ENCODE measurements at places on chromosomes 3 and 15.

DNA sequence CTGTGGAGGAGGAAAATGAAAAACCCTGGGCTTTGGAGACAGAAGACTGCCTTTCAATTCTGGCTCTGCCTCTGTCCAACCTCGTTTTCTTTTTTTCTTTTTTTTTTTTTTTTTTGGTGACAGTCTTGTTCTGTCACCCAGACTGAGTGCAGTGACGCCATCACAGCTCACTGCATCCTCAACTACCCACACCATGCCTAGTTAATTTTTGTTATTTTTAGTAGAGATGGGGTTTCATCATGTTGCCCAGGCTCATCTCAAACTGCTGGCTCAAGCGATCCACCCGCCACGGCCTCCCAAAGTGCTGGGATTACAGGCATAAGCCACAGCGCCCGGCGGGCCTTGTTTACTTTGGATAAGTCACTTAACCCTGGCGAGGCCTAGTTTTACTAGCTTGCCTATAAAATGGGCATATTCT, 66.3 kb upstream of the SLC25A26 start:
- no peak for DNase-seq

DNA sequence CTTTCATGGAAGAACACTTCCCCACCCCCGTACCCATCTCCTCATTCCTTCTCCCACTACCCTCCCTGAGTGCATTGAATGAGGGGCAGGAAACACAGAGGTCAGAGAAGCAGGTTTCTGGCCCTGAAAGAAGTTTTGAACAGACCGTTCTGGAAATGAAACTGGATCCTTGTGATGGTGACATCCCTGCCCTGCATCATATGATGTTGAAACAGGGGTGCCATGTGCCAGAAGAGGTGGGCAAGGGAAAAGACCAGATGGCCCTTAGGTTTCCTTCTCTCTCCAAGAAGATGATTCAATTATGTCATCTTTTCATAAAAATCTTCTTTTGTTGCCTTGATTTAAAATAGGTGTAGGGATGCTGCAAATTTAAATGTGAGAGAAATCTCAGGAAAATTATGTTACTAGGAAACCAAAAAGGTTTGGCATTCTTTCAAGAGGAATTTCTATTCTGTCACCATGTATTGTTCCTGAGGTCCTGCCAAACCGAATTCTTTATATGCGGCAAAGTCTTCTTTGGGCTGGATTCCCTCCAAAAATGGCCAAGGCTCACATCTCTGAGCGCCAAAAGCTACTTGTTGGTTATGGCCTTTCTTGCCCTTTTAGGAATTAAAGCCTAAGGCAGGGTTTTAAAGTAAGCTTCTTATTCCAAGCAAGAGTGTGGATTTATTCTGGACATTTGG, 19.9 kb upstream of the TNFAIP8L3 start:
- DNase-seq, result no peak

DNA sequence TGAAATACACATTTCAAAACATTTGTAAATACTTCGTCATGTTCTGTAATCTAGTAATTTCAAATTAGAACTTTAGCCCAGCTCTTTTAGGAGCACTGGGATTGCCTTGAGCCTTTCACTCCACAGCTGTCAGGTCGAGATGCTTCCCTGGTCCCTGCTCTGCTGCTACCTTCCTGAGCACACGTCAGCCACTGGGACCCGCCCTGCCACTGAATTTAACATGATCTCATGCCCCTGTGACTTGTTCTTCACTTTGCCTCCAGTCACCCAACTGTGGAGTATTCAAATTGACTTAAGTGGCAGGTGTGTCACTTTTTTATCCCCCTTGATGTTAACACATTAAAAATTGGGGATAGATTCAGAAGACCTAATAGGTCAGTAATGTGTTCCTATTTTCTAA, 3.3 kb downstream of the ARRDC4 start:
- DNase-seq, result no peak

DNA sequence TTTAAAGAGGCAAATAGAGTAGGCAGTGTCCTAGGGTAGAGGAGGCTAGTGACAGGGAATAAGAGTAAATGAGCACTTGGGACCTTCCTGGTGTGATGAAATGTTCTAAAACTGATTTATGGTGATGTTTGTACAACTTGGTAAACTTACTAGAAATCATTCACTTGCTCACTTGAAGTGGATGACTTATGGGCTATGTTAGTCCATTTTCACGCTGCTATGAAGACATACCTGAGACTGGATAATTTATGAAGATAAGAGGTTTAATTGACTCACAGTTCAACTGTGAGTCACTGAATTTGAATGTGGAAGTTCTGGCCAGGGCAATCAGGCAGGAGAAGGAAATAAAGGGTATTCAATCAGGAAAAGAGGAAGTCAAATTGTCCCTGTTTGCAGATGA, 31.7 kb upstream of the DHX36 start:
- DNase-seq, result no peak

GRCh38 chr3:123485551-123485950, 36.7 kb upstream of the ADCY5 start:
- no peak for DNase-seq

DNA sequence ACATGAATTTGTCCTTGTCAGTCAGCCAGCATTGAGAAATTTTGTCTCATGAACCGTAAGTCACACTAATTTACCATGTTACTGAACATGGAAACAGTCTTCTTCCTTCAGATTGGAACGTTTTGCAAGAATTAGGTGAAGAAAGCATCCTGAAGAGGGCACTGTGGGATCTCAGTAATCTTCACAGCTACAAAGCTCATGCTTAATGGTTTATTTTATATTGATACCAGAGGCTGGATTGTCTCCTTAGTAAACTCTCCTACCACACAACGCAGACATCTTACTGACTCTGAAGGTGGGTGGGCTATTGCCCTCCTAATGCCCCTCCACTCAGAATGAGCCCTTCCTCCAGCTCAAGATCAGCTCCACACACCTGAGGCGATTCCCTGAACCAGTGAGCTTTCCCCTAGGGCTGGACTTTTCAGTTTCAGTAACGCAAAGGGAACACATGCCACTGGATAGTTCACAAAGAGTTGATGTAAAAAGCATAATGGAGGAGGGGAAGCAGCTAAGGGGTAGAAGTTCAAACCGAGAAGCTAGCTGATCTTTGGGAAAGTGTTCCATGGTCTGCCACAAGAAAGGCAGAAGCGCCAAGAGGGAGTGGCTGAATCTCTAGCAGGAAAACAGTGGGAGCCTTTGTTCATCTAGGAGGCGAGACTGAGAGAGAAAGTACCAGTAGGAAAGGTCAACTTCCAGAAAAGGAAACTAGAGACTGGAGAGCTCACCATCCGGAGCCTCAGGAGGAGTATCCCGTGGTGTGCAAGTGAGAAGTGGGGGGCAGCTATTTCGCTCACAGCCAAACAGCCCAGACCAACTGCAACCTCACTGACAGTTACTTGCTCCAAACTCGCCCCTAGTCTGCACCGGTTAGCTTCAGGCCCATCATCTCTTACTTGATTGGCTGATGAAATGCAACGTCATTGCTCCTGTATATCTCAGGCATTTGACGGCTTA, at the start of gene SLC9C1:
Gene SLC9C1, minus strand, starts transcription at position 849 of the 954 bp plus-strand sequence. CDS start 7,425 bp downstream, outside the sequence.
- no peak for DNase-seq

DNA sequence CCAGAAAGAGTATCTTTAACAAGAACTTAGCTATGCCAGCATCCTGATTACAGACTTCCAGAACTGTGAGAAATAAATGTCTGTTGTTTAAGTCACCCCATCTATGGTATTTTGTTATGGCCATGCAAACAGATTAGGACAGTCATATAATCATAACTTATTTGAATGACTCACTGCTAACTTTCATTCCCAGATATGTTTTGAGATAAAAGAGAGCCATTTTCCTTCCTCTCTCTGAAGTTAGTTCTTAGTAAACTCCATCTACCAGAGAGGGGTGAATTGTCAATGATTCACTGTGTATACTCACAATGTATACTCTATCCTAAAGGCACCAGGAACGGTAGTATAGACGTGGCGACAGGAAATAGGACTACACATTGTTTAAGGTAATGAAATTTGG, 179.4 kb upstream of the DPH6 start:
- no peak for DNase-seq

DNA sequence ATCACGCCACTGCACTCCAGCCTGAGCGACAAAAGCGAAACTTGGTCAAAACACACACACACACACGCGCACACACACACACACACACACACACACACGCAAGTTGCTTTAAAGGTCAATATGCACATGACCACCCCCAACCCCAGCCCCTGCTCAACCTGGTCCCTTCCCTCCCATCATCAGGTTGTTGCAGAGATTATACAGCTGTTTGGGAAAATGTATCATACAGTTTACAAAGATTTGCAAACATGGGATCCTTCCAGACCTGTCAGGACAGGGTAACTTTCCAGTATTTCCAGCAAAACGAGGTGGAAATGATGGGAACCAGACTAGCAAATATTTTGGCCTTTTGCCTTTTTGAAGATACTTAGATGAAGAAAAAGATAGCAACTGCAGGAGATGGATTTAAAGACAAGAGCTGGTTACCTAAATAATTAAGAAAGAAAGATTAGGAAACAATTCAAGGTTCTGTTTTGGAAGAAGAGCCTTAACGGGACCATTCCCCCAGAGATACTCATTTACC, 80.2 kb downstream of the TNIK start:
- no peak for DNase-seq

DNA sequence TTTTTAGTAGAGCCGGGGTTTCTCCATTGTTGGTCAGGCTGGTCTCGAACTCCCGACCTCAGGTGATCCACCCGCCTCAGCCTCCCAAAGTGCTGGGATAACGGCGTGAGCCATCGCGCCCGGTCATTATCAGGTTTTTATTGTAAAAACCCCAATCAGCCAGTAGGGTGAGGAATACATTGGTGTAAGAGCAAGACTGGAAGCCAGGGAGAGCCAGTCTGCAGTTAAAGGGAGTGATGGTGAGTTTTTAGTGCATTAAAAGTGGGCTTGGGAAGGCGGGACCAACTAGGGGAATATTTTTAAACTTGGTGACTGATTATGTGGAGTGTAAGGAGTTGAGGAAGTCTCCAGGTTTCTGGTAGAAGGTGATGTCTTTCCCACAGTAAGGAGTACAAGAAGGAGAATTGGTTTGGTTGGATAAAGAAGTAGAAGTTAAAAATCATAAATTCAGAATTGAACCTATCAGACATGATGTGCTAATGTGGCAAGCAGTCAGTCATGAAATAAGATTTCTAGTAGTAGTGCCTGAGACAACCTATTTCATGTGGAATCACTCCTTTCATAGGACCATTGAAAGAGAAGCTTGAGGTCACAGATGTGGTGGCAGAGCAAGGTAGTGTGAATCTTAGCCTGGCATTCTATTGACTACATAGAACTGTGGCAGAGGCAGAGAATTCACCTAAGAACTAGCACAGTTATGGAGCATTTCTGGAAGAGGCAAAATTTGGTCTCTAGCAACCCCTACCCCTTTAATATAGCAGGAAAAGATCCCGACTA, 2.4 kb upstream of the DCBLD2 start:
- DNase-seq, result no peak

- DNase-seq, result no peak
These were observed 27.8 kb downstream of the ADGRG7 start for GRCh38 chr3:100637197-100637631.

- no peak for DNase-seq
These were observed 29.0 kb downstream of the IFT122 start for GRCh38 chr3:129469026-129469425.

- no peak for DNase-seq
These were observed 96.3 kb upstream of the P2RY1 start for GRCh38 chr3:152738656-152739055.

DNA sequence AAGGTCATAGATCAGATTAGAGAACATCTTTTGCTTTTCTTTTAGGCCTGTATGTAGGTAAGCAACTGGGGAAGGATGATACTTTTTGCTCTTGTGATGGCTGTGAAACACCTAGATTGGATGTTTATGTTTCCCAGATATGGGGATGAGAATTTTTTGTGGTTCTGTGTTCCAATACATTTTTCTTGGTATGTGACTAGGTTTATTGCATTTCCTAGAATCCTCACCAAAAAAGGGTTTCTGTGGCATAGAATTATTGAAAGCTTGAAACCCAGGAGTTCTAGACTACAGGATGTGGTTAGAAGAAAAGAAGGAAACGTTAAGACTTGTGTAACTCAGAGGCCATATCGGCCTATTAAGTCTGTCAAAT, 25.8 kb downstream of the OXNAD1 start:
- DNase-seq, result no peak

- peak; percentile 19 for DNase-seq
These were observed 79.6 kb downstream of the IGF2BP2 start for GRCh38 chr3:185744997-185745843.

- no peak for DNase-seq
These were observed 5.9 kb downstream of the CLK3 start for GRCh38 chr15:74621546-74621920.

GRCh38 chr3:29236146-29236840, 44.6 kb upstream of the RBMS3 start:
- DNase-seq, result no peak

DNA sequence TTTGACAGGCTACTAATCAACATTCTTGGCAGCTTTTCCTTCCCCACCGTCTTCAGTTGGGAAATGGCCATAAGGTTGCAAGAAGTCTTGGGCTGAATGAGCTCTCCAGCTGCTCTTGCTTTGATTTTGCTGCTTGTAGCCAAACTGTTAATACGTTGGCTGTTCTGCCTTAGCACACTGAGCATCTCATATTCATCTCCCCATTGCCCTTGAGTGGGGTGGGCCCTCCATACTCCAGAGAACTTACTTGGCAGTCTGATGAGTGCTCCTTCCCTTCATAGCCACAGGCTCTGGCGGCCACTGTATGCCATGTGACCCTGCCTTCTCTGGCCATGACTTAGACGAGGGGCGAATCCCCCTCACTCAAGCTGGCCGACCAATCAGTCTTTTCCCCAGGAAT, 25.8 kb upstream of the PAQR5 start:
- DNase-seq, result no peak

DNA sequence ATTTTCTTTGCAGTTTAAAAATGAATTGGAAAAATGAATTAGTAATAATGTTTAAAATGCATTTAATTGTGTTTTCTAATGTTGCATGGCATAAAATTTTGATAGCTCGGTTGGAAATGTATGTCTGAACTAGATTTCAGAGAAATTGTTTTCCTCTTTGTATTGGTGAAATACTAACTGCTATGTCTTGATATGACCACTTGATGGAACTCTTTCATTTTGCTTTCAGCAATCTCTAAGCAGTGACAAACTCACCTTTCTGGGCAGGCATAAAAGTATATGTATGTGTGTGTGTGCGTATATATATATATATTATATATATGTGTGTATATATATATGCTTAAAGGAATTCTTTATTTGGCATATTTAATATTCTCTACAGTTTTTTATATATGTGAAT, 239.3 kb upstream of the ZNF717 start:
- DNase-seq, result no peak

GRCh38 chr3:46090161-46090591, 62.9 kb upstream of the XCR1 start:
- no peak for DNase-seq

All from GM12892 (cell line).